Posterior cingulate gyrus (tissue), 11 donors: ENCODE measurements at places on chromosomes 7 and 10.
A peak's percentile ranks its signal among the peaks of the same experiment; 100 is the strongest.

DNA sequence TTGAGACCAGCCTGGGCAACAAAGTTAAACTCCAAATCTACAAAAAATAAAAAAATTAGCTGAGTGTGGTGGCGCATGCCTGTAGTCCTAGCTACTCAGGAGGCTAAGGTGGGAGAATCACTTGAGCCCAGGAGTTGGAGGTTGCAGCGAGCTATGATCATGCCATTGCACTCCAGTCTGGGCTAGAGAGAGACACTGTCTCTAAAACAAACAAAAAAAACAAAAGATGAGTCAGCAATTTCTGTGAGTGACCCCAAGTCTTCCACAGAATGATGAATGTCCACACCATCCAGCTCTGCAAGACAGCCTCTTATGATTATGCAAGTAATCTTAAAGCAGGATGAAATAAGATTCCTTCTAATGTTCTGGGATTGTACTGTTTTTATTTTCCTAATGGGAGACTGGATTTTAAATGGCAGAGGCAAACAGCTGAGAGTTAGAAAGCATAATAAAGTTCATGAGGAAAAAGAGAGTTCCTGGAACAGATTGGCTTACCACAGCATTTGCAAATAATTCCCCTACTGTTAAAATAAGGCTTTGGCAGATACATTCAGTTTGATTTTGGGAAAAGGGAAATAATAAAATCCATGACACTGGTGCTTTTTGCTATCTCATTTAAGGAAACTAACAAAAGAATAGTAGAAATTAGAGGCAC, 18.9 kb upstream of the PRKAR2B start:
- DNase-seq, result no peak

- peak; percentile 90 for DNase-seq
Measured at GRCh38 chr7:12403287-12404181, at the start of gene VWDE. TSS of gene VWDE (minus strand) at chr7:12403865. CDS start at chr7:12403716, 149 bp downstream.

DNA sequence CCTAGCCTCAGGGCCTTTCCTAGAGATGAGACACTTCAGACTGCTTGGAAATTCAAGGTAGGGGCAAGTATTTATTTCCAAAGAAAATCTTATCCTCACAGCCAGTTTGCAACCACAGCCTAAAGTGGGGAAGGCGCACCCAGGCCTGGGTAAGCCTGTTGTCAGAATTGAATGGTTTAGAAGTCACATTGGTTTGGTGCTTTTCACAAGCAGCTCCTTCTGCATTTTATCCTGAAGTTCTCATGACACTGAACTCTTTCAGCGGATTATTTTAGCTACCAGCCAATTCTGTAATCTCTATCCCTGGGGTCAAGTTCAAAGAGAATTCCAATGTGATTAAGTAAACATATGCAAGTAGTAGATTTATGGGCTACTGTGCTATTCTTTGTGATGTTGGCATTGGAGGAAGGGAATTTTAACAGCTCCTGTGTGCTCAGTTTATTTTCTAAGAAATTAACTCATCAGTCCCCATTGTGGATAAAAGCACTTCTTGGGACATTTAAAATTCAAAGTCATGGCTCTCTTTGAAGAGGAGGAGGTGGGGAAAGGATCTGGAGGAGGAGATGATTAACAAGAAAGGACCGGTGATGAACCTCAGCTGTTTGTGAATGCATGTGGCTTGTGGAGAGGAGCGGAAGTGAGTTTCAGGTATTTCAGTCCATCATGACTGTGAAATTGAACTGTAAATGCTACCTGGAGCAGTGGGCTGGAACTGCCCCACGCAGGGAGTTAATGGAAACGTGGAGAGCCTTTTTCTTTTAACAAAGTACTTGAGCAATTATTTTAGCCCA, 90.2 kb upstream of the CACUL1 start:
- no peak for DNase-seq

GRCh38 chr10:112899391-112900065, 50.5 kb upstream of the TCF7L2 start:
- DNase-seq, result no peak

- DNase-seq, result no peak
Measured at GRCh38 chr10:90919683-90920574, 958 bp downstream of the ANKRD1 start.
